Aorta (tissue), 5 donors: ENCODE measurements at places on chromosomes 7 and 10. TPM values are rescaled to one million over a fixed set of nuclear protein-coding genes. Genes with fewer than 3 reads are reported as not detected.

CRPPA gene
- 2.4 TPM for total RNA-seq

CXCL12 gene
- 322 TPM for total RNA-seq

SYNPO2L gene
- 0.18 TPM for total RNA-seq

SVOPL gene
- total RNA-seq, result not detected

SMO gene
- total RNA-seq, result 17.6 TPM

SPDYE11 gene
- total RNA-seq, result not detected

TAS2R39 gene
- total RNA-seq, result not detected

GRCh38 chr10:33487014-33487776, 152.7 kb upstream of the NRP1 start:
- H3K4me3 ChIP-seq, result no peak overlapping the region
- peaks cover 3% of the 10 kb centered on the region for H3K4me1 ChIP-seq
- no peak overlapping the region for H3K27ac ChIP-seq
- no peaks in the 10 kb centered on the region for H3K36me3 ChIP-seq
- no peaks in the 10 kb centered on the region for H3K27me3 ChIP-seq

DNA sequence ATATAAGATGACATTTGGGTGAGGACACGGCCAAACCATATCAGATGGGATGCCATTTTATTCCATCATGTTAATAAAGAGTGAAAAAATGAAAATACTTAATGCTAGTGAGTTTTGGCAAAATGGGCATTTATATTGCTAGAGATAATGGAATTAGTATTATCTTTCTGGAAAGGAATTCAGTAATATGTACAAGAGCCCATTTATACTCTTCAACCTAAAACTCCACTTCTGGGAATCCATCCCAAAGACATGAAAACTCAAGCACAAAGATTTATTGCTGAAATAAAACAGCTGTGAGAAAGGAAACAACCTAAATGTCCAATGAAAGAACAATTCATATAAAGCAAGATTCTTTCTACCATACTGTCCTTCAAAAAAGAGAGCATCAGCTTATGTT, 96.0 kb upstream of the TMEM168 start:
- no peaks in the 10 kb centered on the region for H3K27me3 ChIP-seq
- no peak for DNase-seq

- no peaks in the 10 kb centered on the region for H3K4me1 ChIP-seq
- H3K27me3 ChIP-seq, result no peaks in the 10 kb centered on the region
- DNase-seq, result no peak
- no peak overlapping the region for H3K27ac ChIP-seq
- no peaks in the 10 kb centered on the region for H3K36me3 ChIP-seq
These were observed 565 bp downstream of the STRIP2 start for GRCh38 chr7:129434675-129435318.
